ENCODE measurements at places on chromosomes 3 and 15.

DNA sequence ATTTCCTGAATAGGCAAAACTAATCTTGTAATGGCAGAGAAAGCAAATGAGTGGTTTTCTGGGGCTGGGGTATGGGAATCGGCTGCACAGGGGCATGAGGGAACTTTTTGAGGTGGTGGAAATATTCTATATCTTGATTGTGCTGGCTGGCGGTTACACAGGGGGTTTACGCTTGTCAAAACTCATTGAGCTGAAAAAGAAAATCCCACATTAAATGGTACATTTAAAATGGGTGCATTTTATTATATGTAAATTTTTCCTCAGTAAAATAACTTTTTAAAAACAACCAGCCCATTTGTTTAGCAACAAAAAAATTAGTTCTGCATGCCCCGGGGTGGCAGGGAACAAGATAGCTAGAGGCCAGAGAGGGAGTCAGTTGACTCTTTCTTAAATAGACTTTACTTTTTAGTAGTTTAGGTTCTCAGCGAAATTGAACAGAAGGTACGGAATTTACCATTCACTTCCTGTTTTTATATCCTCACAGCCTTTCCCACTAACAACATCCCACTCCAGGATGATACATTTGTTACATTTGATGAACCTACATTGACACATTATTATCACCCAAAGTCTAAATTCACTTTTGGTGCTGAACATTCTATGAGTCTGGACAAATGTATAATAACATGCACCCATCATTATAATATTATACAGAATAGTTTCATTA, 41.2 kb upstream of the BCL2A1 start:
- DNase-seq: no peak

GRCh38 chr3:44001072-44001471, 240.6 kb upstream of the TOPAZ1 start:
- no peak for DNase-seq

- DNase-seq: no peak
Observed at GRCh38 chr15:47888385-47889100, 171.2 kb downstream of the SEMA6D start.

GRCh38 chr3:58079773-58080172, 71.6 kb downstream of the FLNB start:
- DNase-seq: no peak

DNA sequence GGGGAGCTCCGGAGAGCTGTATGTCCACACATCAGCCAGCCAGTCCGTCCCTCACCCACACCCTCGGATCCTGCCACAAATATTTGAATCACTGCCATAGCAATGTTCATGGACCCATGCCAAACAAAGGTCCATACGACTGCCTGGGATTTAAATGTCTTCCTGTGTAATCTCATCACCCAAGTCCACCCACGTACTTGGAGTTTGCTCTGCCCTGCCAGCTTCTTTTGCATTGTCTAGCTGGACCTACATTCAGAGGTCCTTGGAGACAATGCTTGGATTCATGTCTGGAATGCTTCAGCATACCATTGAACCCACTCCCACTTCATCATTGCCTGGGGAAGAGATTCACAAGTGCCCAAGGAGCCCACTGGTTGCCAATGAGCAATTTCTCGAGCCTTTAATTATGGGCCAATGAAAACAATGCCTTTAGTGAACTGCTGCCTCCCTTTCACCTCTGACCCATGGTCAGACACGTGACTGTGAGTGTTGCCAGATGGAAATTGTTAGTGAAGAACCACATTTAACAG, 90.4 kb upstream of the PHLDB2 start:
- DNase-seq: no peak

GRCh38 chr15:89325039-89325803, 9.4 kb downstream of the POLG start:
- DNase-seq: no peak

DNA sequence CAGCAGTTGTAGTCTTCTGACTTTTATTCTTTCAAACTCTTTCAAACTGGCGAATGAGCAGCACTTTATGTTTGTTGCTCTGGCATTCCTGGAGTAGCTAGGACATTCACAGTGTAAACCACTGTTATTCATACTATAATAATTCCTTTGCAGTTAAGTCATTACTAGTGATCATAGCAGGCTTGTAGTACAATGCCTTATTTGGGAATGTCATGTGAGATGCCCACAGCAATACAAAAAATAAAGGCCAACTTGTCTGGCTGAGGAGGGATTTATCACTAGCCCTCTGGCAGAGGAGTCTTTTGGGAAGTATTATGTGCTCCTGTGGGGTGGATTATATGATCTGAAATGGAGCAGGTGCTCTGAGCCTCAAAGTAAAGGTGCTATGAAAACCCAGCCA, 197.2 kb downstream of the VGLL3 start:
- DNase-seq: no peak

GRCh38 chr15:51798281-51798680, 31.2 kb upstream of the TMOD3 start:
- DNase-seq: no peak

DNA sequence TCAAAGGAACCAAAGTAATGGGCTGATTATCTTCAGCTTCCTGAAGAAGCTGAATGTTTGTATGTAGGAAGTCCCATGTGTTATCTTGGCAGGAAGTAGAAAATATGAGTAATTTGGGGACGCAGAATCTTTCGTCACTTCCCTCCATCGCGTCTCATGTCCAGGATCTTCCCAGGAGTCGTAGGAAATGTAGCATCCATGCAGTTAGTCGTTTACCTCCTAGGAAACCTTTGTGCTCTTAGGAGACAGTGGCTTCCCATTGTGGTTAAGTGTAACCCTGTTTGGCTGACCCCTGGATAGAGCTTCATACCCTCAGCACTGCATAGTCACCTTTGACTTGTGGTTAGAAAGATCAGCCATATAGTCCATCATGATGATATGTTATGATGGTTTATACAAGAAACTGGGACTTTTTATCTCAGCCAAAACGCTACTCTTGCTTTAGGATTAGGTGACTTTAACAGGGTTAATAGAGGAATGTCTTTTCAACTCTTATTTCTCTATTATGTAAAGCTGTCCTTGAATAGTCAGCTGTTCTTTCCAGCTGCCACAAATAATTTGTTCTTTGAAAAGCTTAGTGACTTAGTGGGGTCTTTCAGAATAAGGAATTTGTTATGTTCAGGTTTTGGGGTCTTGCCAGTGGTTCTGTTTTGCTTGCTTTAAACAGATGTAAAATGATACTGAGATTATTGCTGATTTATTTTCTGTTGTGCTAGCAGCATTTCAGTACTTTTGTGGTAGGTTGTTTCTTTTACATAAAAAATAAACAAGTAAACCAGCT, 92.2 kb downstream of the KLHL25 start:
- DNase-seq: no peak

DNA sequence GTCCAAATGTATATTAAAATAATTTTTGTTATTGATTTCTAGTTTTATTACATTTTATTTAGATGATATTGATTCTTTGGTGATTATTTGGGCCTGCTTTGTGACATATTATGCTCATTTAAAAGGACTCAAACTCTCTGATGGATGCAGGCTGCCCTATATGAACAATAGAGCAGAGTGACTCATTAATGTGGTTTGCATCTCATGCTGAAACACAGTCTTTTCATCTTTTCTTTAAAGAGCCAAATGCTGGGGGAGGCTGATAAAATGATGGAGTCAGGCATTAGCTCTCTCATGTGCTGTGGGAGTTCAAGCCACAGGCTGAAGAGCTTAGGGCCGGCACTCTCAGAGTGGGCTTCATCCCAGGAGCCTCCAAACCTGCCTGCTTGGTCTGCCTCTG, 7.2 kb downstream of the PLA1A start:
- DNase-seq: no peak

- no peak for DNase-seq
Observed at GRCh38 chr3:187062526-187063177, 76.6 kb downstream of the RPL39L start.

GRCh38 chr3:38164643-38164951, 740 bp upstream of the OXSR1 start:
- DNase-seq: no peak

DNA sequence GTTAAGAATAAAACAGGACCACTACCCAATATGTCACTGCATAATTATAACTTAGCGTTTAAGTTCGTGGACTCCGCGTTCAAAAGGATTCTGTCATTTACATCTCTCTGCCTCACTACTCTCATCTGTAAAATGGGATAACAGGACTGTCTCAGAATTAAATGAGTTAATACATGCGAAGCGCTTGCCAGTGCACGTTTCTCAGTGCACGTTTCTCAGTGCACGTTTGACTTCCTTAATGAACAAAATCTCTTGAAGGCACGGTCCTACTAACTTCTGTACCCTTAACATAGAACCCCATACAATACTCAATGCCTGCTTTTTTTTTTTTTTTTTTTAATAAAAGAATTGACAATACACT, 499 bp downstream of the RABL3 start:
- no peak for DNase-seq

GRCh38 chr3:14482271-14482721, 57.8 kb downstream of the GRIP2 start:
- no peak for DNase-seq

GRCh38 chr15:91890614-91891013, 37.1 kb downstream of the SLCO3A1 start:
- no peak for DNase-seq

DNA sequence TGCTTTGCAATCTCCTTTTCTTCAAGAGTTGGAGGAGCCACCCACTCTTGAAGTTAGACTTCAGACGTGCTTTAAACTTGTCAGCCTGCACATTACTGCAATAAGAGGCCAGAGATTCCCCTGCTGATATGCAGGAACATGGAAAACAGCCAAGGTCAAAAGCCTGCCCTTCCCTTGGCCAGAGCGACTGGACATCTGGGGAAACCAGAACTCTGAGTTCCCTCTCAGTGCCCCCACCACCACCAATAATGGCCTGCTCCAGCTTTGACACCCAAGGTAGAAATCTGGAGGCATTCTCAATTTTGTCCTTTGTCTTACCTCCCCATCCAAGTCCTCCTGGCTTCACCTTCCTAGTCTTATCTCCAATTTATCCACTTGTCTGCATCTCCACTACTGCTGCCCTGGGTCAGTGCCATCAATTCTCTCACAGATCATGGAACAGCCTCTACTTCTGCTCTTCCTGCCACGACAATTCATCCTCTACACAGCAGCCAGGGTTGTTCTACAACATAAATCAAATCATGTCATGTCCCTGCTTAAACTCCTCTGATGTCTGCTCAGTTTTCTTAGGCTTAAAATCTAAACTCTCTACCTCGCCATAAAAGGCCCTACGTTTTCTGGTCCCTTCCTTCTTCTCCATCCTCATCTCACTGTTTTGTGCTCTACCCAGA, 191.6 kb upstream of the WNT5A start:
- DNase-seq: no peak

GRCh38 chr15:94168250-94168649, 63.1 kb upstream of the MCTP2 start:
- no peak for DNase-seq

DNA sequence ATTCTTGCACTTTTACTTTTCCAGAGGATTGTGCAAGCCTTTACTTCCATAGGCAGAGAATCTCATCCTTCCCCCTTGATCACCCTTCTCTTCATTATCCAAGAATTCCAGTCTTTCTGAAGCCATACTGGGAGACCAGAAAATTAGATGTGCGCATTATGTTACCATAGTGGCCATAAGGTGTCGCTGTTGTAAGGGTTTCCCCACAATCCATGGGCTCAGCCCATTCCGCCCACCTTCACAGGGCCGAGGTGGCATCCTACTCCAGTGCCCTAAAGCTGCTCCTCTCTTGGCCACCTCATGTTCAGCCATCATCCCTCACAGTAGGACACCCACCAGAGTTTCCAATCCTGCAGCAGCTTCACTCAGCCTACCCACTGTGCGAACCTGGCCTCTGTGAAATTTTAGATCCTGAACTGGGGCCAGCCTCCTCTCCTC, 35.0 kb downstream of the CTSH start:
- no peak for DNase-seq

DNA sequence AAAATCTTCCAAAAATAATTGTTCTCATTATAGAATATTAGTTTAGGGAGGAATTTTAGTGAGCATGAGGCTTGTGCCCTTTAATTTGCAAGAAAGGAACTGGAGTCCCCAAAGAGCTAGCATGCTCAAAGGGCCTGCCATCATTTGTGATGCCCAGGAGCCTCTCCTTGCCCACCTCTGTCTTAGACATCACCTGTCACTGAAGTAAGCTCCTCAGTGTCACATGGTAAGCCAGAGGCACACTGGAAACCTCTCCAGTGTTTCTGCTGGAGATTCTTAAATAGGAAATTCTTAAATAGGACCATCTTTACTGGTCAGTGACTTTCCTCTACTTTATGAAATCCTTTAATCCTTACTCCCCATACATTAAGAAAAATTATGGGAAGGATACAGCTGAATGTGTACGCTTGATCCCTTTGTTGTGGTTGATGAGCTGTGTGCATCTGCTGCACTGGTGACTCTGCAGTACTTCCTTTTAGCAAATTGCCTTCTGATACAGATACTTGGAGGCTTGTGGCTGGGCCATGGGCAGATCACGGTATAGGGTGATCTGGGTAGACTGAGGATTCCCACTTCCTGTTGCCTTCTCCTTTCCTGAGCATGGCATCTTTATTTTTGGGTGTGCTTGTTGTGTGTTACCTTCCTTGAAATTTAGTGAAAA, 197.4 kb downstream of the KLHL25 start:
- DNase-seq: no peak

- DNase-seq: no peak
Observed at GRCh38 chr3:43966126-43966525, 275.4 kb downstream of the ABHD5 start.

- no peak for DNase-seq
Observed at GRCh38 chr15:63334821-63335220, 46.8 kb downstream of the CA12 start.

DNA sequence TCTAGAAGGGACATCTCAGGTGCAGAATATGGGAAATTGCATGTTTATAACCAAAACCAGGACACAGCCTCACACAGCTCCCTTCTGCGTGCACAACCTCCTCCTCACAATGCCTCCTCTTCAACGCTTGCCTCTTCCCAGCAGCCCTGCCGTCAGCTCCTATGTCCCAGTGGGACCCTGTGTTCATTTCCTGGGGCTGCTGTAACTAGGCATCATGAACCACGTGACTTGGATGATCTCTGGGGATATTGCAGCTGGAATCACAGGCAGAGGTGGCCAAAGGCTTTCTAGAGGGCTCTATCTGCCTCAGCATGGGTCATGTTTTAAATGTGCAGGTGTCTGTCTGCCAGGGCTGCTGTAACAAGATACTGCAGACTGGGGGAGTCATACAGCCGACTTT, 375.3 kb downstream of the OCA2 start:
- DNase-seq: no peak

DNA sequence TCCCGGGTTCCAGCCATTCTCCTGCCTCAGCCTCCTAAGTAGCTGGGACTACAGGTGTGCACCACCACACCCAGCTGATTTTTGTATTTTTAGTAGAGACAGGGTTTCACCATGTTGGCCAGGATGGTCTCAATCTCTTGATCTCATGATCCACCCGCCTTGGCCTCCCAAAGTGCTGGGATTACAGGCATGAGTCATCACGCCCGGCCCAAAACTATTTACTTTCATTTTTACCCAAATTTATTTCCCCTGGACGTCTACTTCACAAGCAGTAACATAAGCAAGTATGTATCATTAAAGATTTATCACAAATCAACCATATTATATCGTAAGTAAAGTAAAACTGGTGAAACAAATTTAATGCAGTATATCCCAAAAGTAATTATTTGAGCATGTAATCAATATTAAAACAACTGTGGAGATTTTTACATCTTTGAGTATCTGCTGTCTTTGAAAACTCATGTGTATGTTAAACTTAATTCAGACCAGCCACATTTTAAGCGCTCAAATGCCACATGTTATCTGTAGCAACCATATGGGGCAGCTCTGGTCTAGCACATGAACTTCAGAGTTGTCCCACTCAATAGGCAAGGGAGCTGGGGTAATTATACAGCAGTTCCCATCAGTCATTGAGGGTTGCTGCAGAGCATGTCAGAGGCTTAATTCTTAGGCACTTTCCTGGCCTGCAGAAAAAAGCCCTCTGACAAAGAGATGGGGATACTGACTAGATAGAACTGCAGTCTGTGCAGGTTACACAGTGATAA, 185.7 kb upstream of the CTDSPL start:
- no peak for DNase-seq
